Iris pigment epithelial cell (primary cell): ENCODE measurements at places on chromosomes 1 and 21.

GRCh38 chr1:184190616-184191015 lies 139.1 kb downstream of the TSEN15 start:
- no peak for DNase-seq

- DNase-seq = no peak
Measured at GRCh38 chr1:234162661-234163060, 210.6 kb upstream of the COA6 start.

GRCh38 chr21:43618940-43619339 lies 40.3 kb downstream of the HSF2BP start:
- DNase-seq = no peak

- DNase-seq = no peak
Measured at GRCh38 chr1:201985355-201985754, 2.9 kb downstream of the RNPEP start.

- peak; percentile 32 for DNase-seq
Measured at GRCh38 chr21:46297338-46298271, 11.5 kb downstream of the YBEY start.

- no peak for DNase-seq
Measured at GRCh38 chr1:154784924-154785531, 85.1 kb downstream of the KCNN3 start.

DNA sequence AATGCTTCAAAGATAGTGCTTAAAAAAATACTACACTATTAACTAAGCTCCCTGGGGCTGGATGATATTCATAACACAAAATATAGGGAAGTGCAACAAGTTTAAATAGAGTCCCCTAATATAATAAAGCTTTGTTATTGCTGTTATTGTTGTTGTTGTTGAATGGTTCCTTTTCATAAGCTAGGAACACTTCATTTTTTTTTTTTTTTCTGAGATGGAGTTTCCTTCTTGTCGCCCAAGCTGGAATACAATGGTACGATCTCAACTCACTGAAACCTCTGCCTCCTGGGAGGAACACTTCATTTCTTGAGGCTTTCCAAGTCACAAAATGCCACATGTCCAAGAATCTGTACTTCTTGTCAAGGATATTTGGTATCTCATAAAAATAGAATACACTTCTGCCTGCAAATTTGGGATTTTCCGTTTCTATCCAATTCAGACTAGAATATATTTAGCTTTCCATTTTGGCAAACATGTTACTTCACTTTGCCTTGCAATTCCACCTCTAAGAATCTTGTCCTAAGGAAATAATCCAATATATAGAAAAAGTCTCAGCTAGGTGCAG lies 21.1 kb downstream of the WDR47 start:
- DNase-seq = no peak

DNA sequence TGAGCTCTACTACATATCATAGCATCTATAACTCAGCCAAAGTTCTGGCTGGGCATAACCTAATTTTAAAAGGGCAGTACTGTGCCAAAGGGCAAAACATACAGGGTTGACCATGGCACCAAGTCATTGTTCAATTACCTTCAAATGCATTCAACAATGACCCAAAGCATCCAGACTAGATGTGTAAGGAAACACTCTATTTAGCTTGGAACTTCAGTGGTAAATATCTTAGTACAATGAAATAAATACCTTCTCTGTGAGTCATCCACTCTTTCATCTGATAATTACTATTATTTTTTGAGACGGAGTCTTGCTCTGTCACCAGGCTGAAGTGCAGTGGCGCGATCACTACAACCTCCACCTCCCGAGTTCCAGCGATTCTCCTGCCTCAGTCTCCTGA lies 70.0 kb downstream of the NVL start:
- peak; percentile 51 for DNase-seq

GRCh38 chr1:94773296-94773809 lies 46.8 kb upstream of the SLC44A3 start:
- DNase-seq = no peak

DNA sequence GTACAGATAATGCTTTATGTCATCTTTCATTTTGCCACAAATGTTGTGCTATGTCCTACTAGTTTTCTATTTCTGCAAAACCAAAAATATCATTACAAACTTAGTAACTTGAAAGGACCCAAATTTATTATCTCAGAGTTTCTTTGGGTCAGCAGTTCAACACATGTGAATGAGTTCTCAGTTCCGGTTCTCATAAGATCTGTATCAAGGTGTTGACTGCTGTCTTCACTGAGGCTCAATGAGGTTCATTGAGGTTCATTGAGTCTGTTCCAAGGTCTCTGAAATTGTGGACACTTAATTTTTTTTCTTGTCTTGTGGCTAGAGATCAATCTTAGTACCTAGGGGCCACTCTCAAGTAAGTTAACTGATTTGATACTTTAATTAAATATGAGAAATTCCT lies 525.1 kb upstream of the BRINP3 start:
- no peak for DNase-seq
